ENCODE measurements at places on chromosomes 16 and 17.

DNA sequence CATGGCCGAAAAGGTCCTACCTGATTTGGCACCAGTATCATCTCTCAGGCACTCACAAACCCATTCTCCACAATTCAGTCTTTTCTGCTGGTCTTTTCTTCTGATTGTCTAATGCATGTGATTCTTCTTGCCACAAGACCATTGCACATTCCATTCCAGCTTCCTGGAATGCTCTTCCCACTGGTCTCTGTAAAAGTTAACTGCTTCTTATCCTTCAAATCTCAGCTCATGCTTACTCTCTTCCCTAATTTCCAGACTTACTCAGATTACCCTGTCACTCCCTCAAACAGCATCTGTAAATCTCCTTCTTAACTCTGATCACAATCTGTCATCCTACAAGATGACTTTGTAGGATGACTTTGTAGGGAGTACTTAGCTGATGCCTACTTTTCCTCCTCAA lies 320.2 kb downstream of the MAP2K6 start:
- no peak for DNase-seq

DNA sequence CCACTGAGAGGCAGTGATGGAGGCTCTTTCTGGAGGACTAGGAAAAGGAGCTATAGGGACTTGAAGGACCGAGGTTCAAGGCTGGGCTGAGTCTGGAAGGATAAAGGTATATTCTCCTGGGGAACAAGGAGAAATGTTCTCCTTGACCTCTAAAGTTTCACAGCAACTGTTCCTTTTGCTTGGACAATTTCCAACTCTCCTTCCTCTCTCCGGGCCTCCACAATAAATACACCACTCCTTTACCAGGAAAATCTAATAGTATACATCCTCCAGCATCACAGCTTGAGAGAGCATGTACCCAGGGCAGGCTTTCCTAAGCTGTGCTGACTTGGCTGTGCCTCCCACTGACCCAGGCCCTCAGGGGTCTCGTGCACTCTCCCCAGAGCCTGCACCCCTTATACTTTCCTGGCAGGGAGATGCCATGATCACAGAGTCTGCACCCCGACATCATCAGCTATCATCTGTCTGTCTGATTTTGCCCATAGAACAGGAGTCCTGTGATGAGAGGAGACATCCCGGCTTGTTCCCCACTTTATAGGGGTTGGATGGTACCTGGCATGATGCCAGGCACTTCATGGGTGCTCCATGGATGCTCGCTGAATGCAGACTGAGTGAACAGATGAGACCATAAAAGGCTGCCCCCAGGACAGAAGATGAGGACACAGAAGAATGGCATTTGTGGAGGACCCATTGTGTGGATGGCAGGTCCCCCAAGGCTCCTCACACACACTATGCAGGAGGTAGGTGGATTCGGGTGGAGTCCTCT lies 582.6 kb upstream of the CDH5 start:
- no peak for DNase-seq

GRCh38 chr17:51428668-51429495 lies 168.5 kb downstream of the UTP18 start:
- DNase-seq, result no peak

DNA sequence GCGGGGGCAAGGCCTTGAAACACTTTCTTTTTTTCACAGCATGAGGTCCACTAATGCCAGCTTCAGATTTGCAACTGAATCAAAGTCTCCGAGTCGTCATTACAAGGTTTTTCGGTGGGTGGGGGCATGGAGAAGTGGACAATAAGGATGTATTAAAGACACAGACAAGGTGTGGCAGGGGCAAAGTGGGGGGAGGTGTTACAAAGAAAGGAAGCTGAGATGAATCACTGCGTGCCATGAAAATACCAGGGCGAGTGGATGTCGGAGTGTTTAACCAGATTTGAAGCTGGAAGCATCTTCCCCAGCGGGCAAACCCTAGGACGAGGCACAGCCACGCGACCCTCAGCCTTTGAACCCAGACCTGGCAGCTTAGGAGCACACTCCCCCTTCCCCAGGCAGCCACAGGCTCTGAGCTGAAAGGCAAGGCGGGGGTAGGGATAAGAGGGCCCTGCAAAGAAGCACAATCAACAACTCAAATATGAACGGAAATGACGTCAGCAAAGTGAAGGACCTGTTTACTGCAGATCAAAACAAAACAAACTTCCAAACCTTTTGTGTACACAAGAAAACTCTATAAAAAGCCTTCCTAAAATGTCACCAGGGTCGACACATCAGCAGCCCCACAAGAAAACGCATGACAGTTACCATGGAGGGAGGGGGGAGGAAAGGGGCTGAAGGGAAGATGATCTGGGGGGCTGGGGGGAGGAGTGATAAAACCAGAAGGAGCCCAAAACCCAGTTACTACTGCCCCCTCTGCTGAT lies 5.6 kb upstream of the ZFHX3 start:
- no peak for DNase-seq

GRCh38 chr17:49992191-49992932 lies 2.7 kb downstream of the DLX3 start:
- no peak for DNase-seq

DNA sequence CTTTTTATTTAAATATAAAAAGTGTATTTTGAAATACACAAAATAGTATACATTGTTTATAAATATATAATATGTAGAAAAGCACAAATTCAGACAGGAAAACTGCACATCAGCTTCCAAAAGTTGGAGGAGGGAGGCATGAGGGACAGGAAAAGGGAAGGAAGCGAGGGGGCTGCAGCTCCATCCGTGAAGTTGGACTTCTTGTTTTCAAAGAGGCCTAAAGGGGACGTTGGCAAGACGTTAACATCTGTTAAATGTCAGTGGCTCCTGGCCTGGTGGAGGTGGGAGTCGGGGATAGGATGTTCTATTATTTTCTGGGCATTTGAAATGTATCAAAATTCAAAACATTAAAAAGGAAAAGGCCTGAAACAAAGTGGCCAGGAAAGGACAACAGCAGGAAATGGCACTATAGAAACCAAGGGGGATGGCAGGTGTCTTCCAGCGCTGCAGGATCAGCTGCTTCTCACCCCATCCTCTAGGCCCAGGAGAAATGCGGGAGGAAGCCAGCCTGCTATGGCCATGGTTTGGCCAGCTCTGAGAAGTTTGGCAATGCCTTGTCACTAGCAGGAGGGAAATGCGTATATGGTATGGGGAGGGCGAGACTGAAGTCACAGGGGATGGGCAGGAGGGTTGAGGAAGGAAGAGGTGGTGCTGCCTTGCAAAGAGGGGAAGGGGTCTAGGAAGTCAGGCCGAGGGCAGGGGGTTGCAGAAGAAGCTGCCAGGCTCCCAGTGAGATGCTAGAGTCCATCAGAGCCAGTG lies 6.4 kb downstream of the CMTM2 start:
- no peak for DNase-seq

GRCh38 chr17:5986644-5987043 lies 83.5 kb upstream of the WSCD1 start:
- DNase-seq, result no peak

GRCh38 chr17:63381101-63381729 lies 64.9 kb downstream of the CYB561 start:
- DNase-seq, result no peak

GRCh38 chr17:15239491-15239890 lies 25.6 kb downstream of the PMP22 start:
- DNase-seq, result no peak

DNA sequence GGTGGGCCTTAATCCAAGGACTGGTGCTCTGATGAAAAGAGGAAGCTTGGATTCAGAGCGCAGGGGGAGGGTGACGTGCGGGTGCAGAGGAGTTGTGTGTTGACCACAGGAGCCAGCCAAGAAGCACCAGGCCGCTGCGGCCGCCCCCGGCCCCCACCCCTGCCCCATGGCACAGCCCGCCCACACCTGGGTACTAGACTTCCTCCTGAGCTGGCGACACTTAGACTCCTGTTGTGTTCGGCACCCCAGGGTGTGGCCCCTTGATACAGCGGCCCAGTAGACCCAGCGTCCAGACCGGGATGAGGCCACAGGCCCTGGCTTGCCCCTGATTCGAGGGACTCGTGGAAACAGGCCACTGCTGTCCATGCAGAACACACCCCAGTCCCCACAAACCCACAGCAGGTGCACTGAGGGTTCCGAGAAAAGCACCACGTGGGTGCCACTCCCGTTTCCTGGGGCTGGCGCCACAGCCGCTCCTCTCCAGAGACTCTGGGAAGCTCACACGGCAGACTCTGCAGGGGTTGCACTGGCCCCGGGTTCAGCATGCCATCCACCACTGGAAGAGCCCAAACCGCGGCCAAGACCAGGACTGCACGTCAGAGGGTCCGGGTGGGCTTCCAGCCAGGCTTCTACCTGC lies 5.7 kb upstream of the SNAI3 start:
- no peak for DNase-seq

All from activated CD4-positive, CD25-positive, alpha-beta regulatory T cell treated with anti-CD3 and anti-CD28 coated beads, Interleukin-2, amount 50 U/mL, for 72 hours (primary cell).